ENCODE measurements at places on chromosomes 5 and 9. TPM values are rescaled to one million over a fixed set of nuclear protein-coding genes. Genes with fewer than 3 reads are reported as not detected.

DNA sequence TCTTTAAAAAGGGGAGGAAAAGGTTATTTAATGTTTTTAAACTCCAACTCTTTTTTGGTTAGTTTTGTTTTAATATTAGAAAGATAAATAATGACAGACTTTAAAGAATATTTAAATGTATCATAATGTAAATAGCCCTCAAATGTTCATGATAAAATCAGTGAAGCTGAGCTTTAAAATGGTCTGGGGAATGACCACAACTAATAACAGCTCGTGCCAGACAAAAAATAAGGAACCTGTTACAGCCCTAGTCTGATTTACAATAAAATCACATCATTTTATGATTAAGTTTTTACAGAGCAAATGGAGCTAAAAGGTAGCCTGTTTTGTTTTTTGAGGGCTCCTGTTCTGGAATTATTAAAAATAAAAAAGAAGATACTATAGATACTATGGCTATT, 46.1 kb downstream of the VCAN start:
- DNase-seq: no peak

Gene SPRY4
- 1.2 TPM for total RNA-seq

Gene RORB
- 0.07 TPM for total RNA-seq

DNA sequence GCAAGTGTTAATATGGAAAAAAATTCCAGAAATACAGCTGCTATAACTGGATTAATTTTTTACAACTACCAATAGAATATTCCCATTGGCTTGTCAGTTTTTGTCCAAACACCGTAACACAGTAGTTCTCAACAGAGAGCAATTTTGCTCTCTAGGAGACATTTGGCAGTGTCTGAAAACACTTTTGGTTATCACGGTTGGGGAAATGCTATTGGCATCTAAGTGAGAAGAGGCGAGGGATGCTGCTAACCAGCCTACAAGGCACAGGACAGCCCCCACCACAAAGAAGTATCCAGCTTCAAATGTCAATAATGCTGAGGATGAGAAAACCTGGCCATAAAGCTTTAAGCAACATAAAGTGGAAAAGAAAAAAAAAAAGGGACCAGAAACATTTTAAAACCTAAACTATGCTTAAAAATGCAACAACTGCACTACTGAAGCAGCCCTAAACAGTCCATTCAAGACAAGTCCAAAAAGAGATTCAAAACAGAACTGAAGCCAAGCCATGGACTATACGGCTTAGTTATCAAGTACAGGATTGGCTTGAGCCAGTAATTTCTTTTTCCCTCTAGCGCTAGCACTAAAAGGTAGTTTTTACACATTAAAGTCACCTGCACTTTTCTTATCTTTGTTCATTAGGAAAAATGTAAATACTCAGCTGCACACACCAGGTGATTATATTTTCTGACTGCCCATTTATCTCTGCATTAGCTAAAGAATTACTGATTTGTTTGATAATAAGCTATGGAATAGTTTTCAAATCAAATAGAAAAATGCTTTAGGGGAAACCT, 83.9 kb downstream of the NR3C1 start:
- no peak for DNase-seq

GRCh38 chr5:112630246-112631009, 107.3 kb upstream of the APC start:
- no peak for DNase-seq

GRCh38 chr5:34012791-34013190, 4.9 kb upstream of the AMACR start:
- DNase-seq: no peak

- DNase-seq: no peak
Observed at GRCh38 chr5:108661024-108661423, 86.7 kb upstream of the FER start.

- DNase-seq: no peak
Observed at GRCh38 chr9:15735083-15735857, 182.4 kb downstream of the CCDC171 start.

DNA sequence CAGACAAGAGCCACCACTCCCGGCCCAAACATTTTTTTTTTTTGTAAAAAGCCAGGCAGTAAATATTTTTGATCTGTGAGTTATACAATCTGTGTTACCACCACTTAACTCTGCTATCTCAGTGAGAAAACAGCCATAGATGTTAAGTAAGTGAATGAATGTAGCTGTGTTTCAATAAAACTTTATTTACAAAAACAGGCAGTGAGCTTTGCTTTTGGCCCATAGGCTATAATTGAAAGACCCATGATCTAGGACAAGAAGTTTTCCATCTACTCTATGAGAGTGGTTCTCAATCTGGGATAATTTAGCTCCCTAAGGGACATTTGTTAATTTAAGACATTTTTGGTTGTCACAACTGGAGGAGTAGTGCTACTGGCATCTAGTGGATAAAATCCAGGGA, 91.0 kb downstream of the TMC1 start:
- no peak for DNase-seq

All from activated CD4-positive, alpha-beta memory T cell treated with anti-CD3 and anti-CD28 coated beads for 36 hours (primary cell).